Activated CD4-positive, alpha-beta T cell treated with anti-CD3 and anti-CD28 coated beads, Interleukin-2, amount 50 U/mL, for 1 hour (primary cell): ENCODE measurements at places on chromosomes 1 and 21.

GRCh38 chr21:38326899-38327298 is 70.1 kb downstream of the KCNJ15 start:
- no peak for DNase-seq

DNA sequence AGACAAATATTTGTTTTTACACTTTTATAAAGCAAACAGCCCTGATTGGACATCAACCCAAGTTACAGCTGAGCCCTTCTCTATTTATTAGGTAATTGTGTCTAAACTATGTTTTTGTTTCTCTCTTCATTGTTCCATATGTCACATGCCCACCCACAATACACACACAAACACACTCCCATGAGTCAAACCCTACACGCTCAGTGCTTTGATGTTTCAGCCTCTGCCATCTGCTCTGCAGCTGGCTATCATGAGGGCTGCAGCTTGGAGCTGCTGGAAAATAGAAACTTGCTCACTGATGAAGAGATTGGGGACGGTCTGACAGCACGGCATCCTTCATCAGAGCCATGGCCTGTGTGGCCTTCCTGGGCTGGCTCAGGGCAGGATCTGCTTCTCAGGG is 41.7 kb downstream of the PSMG1 start:
- DNase-seq, result no peak

DNA sequence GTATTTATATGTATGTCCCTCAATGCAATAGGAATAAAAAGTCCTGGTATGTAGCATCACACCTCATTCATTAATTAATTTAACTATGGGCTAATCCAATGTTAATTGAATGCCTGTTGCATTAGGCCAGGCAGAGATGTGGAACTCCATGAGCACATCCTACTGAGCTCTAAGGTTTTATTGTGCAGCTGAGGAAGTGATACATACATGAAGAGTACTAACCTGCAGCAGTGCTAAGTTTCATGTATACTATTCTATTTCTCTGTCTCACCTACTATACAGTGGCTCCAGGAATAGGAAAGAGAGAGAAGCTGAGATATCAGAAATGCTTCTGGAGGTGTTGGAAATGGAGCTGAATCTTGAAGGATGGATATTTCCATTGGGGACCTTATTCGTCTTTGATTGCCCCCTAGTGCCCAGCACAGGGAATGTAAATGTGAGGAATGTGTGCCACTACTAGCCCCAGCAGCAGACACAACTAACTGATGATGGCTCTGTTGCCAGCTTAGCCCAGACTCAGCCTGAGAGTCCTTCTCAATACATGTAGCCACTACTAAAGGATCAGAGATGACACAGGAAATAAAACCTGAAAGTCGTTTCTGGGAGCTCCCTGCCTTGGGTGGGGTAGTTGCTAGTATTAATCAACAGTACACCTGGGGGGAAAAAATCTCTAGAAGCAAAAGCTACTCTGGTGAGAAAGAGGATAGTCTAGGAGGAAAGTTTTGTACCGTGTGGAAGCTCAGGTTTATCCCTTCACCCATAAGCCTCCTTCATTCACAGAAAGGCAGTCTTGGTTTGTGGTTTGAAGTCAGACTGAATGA is 173.3 kb upstream of the FOXD3 start:
- DNase-seq, result no peak

- DNase-seq, result no peak
These were observed 36.2 kb upstream of the BTG2 start for GRCh38 chr1:203268901-203269653.

- no peak for DNase-seq
These were observed 1809.6 kb downstream of the BRINP3 start for GRCh38 chr1:188668083-188668482.

DNA sequence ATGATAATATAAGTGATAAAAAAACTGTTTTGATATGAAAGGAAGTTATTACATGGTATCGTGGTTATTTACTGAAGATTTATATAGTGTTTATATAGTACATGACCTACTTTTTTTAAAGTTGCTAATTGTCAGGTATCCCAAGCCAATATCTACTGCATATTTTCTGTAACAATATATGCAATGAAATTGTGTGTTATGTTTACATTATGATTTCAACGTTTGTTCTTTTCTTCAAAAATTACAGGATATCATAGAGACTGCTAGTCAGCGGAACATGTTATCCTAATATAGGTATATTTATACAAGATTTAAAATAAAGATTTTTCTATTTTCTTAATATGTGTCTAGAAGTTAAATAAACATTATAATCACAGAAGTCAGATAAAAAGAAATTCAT is 167.5 kb upstream of the DPYD start:
- no peak for DNase-seq

GRCh38 chr1:196779093-196779492 is 4.5 kb downstream of the CFHR3 start:
- DNase-seq, result no peak

GRCh38 chr1:181669246-181669645 is 185.9 kb downstream of the CACNA1E start:
- no peak for DNase-seq

GRCh38 chr1:236710328-236710892 is 24.1 kb downstream of the ACTN2 start:
- no peak for DNase-seq

DNA sequence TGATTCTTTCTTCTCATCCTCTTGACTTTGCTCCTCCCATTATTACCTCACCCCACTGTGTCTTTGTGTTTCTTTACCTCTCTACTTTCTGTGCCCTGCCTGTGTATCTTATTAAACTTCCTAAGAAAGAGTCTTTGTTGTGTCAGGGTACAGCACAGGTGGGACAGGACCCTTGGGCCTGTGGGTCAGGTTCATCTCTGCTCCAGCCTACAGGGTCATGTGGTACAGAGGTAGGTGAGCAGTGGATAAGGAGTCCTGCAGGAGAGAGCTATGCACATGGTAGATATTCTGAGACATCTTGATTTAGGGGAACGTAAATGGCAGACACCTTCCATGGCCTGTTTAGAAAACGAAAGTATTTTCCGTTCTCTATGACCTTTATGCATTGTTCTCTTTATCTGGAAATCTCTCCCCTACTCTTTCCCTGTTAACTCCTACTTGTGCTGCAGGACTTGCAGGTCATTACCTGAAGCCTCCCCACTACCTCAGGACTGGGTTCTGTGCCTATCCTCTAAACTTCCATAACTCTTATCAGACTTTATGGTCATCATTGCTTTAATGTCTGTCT is 9.9 kb downstream of the GIPC2 start:
- no peak for DNase-seq

DNA sequence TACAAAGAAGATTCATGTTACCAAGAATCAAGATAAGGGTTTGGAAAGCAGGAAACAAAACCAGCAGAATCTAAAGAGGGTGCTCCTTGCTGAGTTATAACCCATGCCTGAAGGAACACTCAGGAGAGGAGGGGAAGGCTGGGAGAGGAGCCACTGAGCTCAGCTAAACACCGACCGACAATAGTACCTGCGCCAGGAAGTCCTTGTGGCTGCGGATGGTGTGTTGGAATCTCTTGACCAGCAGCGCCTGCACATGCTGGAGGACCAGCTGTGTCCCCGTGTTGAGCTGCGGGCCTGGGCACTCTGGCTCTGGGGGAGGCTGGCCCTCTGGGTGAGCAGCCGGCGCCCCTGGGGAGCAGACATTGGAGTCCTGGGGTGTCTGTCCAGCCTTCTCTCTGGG is 89.4 kb downstream of the ABCA4 start:
- no peak for DNase-seq

DNA sequence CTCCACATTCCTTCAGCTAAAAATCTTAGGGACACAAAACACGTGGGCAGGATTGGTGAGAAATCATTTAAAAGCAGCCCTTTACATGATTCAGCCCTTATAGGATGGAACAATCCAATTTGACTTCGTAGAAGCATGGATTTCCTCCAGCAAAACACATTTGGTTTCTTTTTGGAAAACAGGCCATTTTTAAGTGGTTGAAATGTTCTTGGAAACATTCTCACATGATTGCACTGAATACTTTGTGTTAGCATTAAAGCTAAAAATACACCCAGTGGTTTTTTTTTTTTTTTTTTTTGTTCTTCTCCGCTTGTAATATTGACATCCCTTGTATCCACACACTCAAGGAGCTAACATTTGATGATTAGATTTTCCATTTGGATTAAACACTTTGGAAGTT is 42.1 kb upstream of the ABCG1 start:
- DNase-seq, result no peak

GRCh38 chr1:111878091-111878490 is 111.4 kb downstream of the KCND3 start:
- no peak for DNase-seq

DNA sequence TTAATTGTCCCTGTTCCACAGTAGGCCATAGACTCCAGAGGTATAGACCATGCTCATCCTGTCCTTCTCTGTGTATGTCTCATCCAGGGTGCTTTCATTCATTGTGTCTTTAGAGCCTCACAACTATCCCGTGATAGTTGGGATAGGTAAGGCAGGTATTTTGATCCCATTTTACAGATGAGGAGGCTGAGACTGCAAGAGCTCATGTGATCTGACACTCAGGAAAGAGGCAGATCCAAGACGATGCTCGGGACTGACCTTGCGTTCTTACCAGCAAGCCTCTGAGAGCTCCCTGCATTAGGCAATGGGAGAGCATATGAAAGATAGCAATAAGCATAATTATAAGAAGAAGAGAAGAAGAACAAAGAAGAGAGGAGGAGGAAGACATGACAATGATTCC is 42.8 kb downstream of the RCSD1 start:
- no peak for DNase-seq

DNA sequence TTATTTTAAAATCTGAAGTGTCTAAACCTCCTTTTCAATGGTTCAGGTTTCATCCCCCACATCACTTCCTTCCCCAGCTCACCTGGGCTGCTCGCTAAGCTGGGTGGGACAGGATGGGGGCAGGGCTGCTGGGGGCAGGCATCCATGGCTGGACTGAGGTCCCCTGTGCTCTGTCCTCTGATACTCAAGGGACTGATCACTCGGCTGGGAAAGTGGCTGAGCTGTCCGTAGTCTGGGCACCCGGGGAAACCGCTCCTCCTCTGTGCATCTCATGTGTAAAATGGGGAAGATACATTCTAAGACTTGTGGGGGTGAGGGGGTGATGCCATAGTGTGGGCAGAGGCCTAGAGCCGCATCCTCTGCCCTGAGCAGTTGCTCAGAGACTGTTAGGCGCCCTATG is 411.2 kb downstream of the MATN1 start:
- DNase-seq, result no peak

DNA sequence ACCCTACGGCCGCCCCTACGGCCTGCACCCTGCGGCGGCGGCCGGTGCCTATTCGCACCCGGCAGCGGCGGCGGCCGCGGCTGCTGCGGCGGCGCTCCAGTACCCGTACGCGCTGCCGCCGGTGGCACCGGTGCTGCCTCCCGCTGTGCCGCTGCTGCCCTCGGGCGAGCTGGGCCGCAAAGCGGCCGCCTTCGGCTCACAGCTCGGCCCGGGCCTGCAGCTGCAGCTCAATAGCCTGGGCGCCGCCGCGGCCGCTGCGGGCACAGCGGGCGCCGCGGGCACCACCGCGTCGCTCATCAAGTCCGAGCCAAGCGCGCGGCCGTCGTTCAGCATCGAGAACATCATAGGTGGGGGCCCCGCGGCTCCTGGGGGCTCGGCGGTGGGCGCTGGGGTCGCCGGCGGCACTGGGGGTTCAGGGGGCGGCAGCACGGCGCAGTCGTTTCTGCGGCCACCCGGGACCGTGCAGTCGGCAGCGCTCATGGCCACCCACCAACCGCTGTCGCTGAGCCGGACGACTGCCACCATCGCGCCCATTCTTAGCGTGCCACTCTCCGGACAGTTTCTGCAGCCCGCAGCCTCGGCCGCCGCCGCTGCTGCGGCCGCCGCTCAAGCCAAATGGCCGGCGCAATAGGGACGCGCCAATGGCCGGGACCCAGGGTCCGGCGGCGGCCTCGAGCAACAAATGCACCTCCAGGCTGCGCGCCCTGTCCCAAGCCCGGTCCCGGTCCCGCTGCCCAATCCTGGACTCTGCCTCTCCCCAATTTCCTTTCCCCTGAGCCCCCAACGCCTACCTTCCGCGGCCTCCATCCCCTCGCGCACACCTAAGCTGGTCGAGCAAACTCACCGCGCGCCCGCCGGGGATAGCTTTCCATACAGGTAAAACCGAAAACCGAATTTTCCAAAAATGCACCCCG is 1.8 kb downstream of the FOXD3 start:
- DNase-seq, result no peak

- peak; percentile 41 for DNase-seq
These were observed 27.8 kb upstream of the SUMO3 start for GRCh38 chr21:44845418-44846223.

DNA sequence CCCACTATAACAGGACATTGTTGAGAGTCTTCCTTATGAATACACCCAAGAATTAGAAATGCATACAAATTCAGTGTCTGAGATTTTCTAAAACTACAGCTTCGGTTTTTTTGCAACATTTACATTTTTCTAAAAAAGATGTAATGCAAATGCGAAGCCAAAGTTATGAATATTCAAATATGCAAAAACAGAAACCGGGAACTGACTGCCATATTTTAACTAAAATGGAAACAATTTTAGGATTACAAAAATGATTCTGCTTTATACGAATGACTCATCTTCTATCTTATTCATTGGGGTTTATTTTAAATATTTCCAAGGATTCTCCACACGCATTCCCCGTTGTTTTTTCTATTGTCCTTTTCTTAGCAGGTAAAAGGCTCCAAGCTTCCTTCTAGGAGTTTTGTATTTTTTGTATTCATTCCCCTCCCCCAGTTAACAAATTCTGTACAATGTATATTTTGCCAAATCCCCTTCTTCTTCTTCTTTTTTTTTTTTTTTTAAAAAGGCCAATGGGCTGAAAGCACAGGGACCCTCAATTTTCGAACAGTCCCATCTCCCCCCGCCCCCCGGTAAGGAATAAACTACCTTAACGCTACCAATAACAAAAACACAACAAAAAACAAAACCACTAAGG is 1.0 kb downstream of the ARPC5 start:
- DNase-seq, result no peak

DNA sequence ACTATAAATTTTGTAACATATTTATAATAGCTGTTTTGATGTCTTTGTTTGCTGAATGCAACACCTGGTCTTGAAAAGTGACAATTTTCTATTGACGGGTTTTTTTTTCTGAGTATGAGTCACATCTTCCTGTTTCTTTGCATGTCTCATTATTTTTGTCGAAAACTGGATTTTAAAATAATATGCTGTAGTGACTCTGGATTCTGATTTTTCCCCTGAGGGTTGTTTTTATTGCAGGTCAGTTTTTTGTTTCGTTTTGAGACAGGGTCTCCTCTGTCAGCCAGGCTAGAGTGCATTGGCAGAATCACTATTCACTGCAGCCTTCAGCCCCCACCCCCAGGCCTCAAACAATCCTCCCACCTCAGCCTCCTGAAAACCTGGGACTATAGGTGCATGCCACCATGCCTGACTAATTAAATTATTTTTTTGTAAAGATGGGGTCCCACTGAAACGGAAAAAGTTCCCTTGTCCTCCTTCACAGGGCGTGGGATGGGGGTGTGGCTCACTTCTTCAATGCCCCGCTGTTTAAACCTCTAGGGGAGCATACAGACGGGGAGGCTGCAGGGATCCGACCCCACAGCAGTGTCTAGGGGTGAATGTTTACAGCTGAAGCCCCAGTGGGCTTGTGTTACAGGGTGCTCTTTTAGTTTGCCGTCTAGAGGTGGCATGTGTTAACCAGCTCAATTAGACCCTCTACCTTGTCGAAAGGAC is 11.3 kb upstream of the PPIE start:
- no peak for DNase-seq
